ENCODE measurements at places on chromosomes 16 and 17. TPM values are rescaled to one million over a fixed set of nuclear protein-coding genes. Genes with fewer than 3 reads are reported as not detected.

GRCh38 chr17:49696233-49696761 lies 11.5 kb downstream of the SLC35B1 start:
- DNase-seq = no peak

- DNase-seq = no peak
These were observed 5.2 kb downstream of the OMG start for GRCh38 chr17:31291820-31292219.

DNA sequence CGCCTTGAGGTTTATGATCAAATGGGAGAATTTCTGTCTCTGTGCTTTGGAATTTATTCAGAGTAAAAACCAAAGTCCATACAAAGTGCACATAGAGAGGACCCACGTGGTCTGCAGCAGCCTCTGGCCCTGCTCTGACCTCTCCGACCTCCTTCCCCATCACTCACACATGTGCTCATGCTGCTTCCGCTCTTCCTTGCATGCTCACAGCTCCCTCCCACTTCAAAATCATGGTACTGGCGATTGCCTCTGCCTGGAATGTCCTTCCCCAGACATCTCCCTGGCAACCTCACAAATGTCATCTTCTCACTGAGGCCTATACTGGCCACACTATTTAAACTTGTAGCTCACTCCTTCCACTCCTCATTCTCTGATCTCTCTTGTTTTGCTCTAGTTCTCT lies 418.0 kb downstream of the CA10 start:
- DNase-seq = no peak

DNA sequence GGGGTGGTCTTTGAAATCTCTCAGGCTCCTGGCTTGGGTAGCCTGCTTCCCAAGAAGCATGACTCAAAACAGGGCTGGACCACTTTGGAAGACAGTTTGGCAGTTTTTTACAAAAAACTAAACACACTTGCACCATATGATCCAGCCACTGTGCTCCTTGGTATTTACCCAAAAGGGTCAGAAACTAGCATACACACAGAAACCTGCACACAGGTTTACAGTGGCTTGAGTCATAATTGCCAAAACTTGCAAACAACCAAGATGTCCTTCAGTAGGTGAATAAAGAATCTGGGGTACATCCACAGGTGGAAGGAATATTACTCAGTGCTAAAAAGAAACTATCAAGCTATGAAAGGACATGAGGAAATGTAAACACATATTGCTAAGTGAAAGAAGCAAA lies 323.2 kb upstream of the CDH5 start:
- no peak for DNase-seq

DNA sequence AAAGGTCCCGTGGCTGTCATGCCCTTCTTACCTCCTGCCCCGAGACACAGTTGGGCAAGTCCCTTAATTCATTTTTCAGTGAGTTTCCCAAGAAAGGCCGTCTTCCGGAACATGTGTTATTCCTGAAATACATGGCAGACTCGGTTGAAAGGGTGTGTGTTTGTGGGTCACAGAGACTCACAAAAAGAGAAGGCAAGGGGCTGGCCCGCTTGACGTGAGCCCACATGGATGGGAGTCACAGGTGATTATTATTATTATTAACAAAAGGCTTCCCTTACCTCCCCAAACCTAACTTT lies 34.1 kb upstream of the CCR7 start:
- no peak for DNase-seq

- DNase-seq = no peak
These were observed 659.4 kb upstream of the EEF2KMT start for GRCh38 chr16:5756969-5757368.

GRCh38 chr17:32917842-32918241 lies 10.1 kb upstream of the TMEM98 start:
- DNase-seq = no peak

DNA sequence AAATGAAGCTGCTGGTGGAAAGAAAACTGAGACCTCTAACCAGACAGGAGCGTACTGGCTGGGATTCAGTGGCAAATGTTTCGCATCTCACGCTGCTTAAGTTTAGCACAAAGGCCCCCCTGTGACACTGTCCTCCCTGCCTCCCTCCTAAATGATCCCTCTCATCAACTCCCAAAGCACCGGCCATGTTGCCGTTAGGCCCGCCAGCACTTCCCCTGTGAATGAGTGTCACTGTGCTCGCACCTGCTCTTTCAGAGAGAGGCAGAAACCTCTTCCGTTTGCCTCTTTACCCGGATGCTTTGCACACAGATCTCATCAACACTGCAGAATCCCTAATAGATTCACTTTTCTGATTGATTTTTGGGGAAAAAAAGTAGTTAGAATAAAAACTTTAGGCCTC lies 26.5 kb downstream of the MBTPS1 start:
- DNase-seq = no peak

DNA sequence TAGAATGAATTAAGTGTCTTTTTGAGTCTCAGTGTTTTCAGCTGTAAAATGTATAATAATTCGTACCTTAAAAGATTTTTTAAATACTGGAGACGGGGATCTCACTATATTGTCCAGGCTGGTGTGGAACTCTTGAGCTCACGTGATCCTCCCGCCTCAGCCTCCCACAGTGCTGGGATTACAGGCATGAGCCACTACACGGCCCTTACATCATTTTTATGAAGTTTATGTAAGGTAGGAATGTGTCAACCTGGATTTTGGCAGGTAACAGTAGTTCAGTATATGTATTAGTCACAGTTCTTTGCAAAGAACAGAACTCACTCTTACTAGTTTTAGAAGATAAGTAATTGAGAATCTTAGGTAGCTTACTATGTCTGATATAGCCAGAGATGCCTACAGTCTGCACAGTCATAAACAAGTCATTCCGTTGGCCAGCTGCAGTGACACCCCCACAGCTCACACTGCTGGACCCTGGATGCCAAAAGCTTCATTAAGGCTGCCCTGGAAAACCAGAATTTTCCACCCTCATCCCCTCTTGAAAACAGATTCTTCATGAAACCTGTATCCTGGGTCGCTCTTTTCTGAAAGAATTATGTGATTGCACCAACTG lies 583 bp upstream of the COX6A2 start:
- DNase-seq = no peak

GRCh38 chr17:59671386-59671785 lies 35.8 kb downstream of the PTRH2 start:
- DNase-seq = no peak

- DNase-seq = no peak
These were observed 28.9 kb downstream of the CMIP start for GRCh38 chr16:81473558-81473957.

DNA sequence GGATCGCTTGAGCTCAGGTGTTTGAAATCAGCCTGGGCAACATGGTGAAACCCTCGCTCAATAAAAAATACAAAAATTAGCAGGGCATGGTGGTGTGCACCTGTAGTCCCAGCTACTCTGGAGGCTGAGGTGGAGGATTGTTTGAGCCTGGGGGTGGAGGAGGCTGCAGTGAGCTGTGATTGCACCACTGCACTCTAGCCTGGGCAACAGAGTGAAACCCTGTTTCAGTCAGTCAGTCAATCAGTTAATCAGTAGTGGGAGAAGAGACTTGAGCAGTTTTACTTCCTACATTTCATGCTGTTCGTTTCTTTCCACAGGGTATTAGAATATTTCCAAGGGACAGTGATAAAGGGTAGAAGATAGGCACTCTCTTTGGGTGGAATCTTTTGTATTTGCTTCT lies 8.8 kb downstream of the MAP3K3 start:
- DNase-seq = no peak

- peak; percentile 93 for DNase-seq
These were observed 117.8 kb upstream of the CDC42EP4 start for GRCh38 chr17:73429440-73430164.

- DNase-seq = no peak
These were observed 64.9 kb downstream of the IRF8 start for GRCh38 chr16:85963753-85964285.

GRCh38 chr16:7744546-7745264 lies 412.1 kb downstream of the RBFOX1 start:
- no peak for DNase-seq

GRCh38 chr17:18183334-18184142 lies at the start of gene ALKBH5:
Gene ALKBH5 (plus strand): TSS chr17:18183828. CDS start chr17:18184244, 416 bp downstream.
- DNase-seq = peak; percentile 98

DNA sequence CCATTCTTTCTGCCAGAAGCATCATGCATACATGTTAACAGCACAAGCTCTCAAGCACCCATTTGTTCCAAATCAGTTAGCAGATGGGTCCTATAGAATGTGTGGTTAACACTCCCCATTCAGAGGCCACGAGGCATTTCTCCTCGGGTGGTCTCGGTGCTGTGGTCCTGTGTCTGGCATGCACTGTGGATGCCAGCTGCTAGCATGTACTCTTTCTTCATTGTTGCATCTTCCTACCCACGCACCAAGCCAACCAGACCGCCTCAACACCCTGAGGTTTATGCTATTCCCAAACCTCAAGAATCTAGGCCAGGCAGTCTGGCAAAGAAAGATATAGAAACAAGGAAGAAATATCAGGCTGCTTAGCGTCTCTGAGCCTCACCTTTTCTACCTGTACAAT lies 27.8 kb upstream of the MRTFB start:
- DNase-seq = no peak

- peak; percentile 70 for DNase-seq
These were observed 16.5 kb downstream of the CDIP1 start for GRCh38 chr16:4522051-4522581.

DNA sequence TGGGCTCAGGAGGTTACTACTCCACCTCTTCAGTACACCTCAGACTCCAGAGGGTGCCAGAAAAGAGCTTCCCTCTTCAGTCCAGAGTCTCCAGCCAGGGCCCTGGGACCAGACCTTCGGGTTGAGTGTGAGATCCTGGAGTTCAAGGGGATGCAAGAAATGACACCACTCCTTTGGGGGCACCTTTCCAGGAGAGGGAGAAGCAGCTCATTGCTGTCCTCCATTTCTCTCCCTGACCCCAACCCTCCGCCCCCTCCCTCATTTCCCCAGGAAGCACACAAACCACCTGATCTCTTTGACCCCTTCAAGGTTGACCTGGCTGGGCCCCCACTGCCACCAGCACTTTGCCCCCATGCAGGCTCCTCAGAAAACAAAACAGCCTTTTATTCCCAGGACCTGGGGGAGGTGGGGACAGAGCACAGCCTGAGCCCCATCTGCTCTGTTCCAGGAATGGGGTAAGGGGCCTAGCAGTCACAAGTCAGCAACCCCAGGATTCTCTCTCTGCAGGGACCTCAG lies 21.4 kb downstream of the CDH5 start:
- no peak for DNase-seq

GRCh38 chr16:62225675-62226074 lies 189.4 kb upstream of the CDH8 start:
- DNase-seq = peak; percentile 77

- no peak for DNase-seq
These were observed 428 bp downstream of the PHF12 start for GRCh38 chr17:28950752-28951427.

GRCh38 chr17:55702150-55702549 lies 20.5 kb downstream of the TMEM100 start:
- DNase-seq = no peak

DNA sequence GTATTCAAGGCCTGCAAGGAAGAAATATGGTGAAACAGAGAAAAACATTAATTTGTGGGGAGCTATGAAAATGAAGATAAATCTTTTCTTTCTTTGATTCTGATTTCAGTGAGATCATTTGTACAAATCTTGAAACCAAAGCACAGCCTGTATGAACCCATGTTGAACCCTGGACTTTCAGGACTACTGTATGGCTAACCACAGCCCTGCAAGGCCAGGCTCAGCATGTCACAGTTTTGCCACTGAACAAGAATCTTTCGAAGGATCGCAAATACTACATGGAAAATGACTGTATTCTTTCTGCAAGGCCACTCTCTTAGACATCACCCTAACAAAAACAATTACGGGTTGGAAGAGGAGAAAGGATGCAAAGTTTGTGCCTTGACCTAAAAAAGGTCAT lies 161.7 kb upstream of the MAF start:
- DNase-seq = no peak

DNA sequence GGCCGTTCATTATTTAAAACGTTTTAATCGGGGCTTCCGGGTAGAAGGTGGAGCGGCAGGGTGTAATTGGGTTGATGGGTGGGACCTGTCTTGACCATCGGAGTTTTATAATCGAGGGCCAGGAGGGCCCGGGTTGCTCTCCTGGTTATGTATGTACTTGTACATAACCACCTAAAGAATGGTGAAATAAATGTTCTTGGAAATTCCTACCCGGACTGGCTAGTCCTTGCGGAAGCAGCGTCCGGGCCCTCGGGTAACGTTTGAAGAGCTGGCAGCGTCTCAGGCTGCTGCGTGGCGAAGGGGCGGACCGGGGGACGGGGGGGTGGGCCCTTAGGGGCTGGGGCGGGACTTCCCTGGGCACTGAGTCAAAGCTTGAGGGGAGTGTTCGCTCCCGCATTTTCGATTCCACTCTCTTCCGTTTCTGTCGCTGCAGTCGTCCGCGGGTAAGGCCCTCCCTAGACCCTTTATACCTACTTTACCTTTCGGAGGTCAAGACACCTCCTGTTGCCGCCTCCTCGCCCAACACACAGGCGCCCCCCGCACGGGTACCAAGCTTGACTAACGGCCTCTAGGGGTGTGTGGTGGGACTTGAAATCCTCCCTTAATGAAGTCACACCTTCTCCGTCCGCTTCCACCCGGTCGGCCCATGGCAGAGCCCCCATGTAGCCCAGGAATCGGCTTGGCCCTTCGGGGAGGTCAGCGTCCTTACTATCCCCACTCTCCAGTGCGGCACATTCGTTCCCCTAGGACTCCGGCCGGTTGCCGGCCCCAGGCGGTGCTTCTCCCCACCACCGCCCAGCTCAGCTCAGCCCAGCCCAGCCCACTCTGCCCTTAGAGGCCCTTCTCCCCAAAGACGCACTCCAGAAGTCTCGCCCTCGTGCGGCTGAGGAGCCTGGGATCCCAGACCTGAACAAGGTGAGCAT lies at the start of gene TMEM106A:
TMEM106A (plus strand) TSS at position 396 of the 923 bp plus-strand sequence. CDS start 1,167 bp downstream, outside the sequence.
- peak; percentile 94 for DNase-seq

- DNase-seq = no peak
These were observed 17.0 kb upstream of the NAGS start for GRCh38 chr17:43987131-43988021.

GRCh38 chr17:41907185-41907556 lies 11.6 kb downstream of the ACLY start:
- no peak for DNase-seq

GRCh38 chr17:42436391-42436790 lies 13.3 kb upstream of the CAVIN1 start:
- DNase-seq = no peak

GRCh38 chr16:78147911-78148401 lies 48.5 kb downstream of the WWOX start:
- no peak for DNase-seq

DNA sequence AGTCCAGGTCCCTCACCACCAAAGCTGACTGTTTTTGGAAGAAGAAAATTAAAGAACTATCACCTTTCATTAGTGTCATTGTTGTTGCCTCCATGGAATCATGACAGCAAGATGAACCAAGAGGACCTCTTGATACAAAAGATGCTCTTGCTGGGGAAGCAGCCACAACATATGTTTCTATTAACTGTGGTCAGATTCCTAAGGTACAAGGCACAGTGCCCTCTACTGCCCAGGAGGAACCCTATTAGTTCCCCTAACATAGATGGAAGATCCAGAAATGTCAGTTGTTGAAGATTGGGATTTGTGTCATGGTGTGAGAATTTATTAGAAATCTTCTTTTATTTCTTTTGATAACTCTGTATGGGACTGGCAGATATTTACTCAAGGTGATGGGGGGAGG lies 188.2 kb upstream of the ANKFN1 start:
- no peak for DNase-seq

GRCh38 chr16:15530085-15530484 lies 95.7 kb downstream of the BMERB1 start:
- no peak for DNase-seq

The EPOP gene
- total RNA-seq = 1.5 TPM

The GPRC5C gene
- total RNA-seq = 43.6 TPM

The UTS2R gene
- total RNA-seq = not detected

The ASPA gene
- 3.2 TPM for total RNA-seq

The GRIN2A gene
- total RNA-seq = 3.3 TPM

The RDM1 gene
- total RNA-seq = not detected

The STUB1 gene
- total RNA-seq = 67.4 TPM
